NK-92 treated with Interleukin-12 subunit alpha and Interleukin-12 subunit beta, amount 100 ng/mL, for 24 hours (cell line): ENCODE measurements at places on chromosomes 13 and 19.

DNA sequence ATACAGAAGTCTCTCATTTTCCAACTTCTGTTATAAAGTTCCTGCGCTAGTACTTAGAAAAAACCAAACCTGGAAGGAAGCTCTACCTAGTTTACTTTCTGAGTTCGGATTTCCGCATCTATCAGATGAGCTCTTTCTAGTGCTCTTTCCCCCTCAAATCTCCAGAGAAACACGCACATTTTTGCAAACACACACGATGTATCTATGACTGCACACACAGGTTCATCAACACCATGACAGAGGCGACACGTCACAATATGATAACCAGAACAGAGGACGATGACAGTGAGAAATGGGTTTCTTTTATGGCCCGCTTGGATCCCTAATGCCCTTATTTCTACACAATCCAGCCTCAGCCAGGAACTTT lies 629 bp upstream of the LRRC63 start:
- DNase-seq = peak; percentile 22

GRCh38 chr13:46296115-46296822 lies 84.5 kb downstream of the LRRC63 start:
- no peak for DNase-seq

DNA sequence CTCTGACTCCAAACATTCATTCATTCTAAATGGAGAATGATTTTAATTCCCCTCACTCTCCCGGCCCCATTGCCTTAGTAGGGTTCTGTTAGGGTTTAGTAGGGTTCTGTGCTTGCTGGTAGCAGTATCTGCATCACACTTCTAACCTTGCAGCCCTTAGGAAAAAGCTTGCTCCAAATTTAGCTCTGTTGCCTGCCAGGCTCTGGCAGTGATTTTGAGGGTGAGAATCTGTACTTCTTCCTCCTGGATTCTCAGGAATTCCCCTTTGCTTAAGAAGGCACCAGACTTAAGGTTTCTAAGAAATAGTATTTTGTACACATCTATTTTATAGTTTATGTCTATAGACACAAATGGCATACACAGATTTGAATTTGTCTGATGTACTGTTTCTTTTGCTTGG lies 14.7 kb downstream of the B3GLCT start:
- DNase-seq = no peak

- DNase-seq = no peak
These were observed 104.2 kb downstream of the ITGBL1 start for GRCh38 chr13:101556676-101557123.

GRCh38 chr19:53521373-53522202 lies 16.4 kb upstream of the ZNF331 start:
- DNase-seq = no peak

DNA sequence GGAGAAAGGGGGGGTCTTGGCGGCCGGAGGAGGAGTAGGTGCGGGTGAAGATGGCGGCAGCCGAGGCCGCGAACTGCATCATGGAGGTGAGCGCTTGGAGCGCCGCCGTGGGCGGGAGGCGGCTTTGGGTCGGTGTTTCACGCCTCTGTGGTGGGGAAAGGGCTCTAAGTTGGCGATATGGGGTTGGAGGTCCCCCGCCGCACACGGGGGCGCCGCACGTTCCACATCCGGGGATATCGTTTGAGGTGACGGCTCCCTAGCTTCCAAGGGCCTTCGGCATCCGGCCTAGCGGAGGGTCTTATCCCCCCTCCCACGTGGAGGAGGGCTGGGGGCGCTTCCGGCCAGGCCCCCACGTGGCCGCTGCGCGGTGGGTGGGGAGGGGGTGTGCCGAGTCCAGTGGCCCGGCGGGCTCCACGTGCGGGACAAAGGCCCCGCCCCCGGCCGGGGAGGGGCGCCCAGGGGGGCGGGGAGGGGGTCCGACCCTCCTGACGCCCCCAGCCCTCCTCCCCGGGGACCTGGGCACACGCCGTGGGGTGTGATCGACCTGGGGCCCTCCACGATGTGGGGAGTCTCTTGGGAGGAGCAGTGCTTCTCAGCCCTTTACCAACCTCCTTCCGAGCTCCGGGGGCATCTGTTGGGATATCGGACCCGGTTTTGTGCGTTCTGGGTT lies at the start of gene PRMT1:
Gene PRMT1, plus strand, starts transcription at position 41 of the 670 bp plus-strand sequence. Its CDS starts 10 bp downstream, at position 51.
- peak; percentile 53 for DNase-seq

DNA sequence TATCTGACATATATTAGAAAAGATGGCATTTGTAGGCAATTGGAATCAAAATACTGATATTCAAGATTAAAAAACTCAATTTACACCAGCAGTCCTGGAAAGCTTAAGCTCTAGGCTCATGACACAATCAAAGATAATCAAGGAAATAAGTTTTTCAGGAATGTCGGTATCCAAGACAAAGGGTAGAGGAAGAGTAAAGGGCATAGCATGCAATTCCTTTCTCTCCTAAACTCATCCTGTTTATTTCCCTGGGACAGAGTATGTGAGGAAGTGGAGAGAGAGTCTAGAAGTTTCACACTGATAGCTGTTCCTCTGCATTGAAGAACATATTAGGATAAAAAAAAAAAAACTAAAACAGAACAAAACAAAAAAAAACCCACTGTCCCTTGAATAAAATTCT lies 2452.1 kb downstream of the PCDH9 start:
- no peak for DNase-seq

DNA sequence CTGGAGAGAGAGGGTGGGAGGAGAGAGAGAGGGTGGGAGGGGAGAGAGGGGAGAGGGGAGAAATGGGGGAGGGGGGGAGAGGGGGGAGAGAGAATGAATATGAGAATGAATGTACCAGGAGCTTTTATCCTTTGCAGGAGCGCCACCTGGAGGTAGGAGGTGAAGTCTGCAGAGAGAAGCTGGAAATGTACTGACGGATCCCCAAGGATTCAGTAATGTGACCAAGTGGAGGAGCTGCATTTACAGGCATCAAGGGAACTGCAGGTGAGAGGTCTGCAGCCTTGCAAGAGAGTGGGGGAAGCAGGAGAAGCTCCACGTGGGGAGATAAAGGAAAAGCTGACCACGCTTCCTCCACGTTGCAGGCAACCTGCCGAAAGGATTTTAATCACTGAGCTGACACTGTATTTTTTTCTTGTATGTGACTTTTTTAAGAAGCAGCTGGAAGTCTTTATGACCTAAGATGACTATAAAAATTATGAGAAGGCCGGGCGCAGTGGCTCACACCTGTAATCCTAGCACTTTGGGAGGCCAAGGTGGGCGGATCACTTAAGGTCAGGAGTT lies 33.7 kb downstream of the VSTM1 start:
- DNase-seq = no peak

DNA sequence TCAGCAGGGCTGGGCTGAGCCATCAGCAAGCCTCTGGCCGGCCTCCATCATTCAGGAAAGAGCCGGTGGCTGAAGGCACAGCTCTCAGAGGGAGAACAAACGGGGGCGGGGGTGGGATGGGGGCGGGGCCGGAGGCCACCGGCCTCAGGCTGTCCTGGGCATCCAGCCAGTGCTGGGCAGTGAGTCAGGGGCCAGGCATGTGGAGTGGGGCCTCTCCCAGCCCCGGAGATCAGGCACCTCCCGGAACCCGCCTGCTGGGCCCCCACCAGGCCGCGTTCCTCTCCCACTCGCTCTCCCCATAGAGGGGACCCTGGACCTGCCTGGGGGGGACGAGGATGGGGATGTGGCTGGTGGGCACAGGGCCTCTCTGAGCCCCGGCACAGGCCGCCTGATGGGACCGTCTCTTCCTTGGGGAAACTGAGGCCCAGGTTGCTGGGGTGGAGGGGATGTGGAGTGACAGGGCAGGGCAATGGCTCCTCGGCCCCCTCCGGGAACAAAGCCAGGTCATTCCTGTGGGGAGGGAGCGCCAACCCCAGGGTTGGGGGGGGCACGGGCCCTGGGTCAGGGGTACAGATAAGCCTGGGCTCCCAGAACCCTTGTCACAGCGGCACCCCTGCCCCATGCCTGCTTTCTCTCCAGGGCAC lies 12.9 kb downstream of the SPC24 start:
- no peak for DNase-seq

GRCh38 chr13:60001889-60002288 lies 161.8 kb downstream of the DIAPH3 start:
- no peak for DNase-seq

DNA sequence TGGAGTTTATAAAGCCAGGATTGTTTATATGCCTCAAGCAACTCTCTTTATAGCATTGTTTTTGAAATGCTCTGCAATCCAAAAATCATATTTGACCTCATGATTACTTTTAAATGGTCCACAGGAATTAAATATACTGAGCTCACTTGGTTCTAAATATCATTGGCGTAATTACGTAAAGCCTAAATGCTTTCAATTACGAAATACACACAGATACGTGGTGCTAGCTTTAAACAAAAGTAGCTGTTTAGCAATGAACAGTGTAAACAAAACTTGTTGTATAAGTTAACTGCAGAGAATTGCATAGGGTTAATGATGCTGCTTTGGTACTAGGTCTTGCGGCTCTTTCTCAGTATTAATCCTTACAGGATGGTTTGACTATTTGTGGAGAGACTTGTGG lies 346.6 kb downstream of the COG6 start:
- no peak for DNase-seq

DNA sequence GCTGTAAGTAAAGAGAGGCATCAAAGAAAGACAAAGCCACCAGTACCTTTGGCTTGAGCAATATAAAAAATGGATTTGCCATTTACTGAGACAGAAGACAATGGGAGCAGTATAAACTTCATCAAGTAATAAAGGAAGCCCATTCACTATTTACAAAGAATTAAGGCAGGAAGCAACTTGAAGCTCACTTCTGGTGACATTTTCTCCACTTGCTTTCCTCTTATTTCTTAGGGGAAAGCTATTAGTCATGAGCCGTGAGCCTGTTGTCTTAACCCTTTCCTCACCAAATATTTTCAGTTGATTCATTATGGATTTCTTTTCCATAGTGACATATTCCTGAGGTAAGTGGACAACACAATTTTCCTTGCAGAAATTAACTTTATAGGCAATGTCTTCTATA lies 156.8 kb downstream of the DNAJC3 start:
- DNase-seq = no peak

DNA sequence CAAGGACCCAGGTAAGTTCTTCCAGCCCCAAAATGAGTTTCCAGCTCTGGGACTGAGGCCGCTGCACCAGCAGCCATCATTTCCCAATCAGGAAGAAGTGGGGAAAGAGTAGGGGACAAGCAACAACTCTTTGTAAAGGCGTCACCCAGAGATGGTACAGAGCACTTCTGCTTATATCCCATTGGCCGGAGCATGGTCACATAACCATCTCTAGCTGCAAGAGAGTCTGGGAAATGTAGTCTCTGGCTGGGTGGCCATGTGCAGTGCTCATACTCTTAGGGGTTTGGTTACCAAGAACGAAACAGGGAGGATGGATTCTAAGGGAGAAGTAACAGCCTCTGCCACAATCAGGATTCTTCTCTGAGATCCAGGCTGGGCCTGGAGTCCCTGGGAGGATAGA lies 26.3 kb downstream of the CKM start:
- DNase-seq = no peak
